ENCODE measurements at places on chromosomes 7 and 10.
A peak's percentile ranks its signal among the peaks of the same experiment; 100 is the strongest.

- DNase-seq = peak; percentile 23
Observed at GRCh38 chr10:104300736-104301292, 31.8 kb downstream of the GSTO2 start.

GRCh38 chr7:95718577-95719410 lies 53.6 kb upstream of the DYNC1I1 start:
- no peak for DNase-seq

DNA sequence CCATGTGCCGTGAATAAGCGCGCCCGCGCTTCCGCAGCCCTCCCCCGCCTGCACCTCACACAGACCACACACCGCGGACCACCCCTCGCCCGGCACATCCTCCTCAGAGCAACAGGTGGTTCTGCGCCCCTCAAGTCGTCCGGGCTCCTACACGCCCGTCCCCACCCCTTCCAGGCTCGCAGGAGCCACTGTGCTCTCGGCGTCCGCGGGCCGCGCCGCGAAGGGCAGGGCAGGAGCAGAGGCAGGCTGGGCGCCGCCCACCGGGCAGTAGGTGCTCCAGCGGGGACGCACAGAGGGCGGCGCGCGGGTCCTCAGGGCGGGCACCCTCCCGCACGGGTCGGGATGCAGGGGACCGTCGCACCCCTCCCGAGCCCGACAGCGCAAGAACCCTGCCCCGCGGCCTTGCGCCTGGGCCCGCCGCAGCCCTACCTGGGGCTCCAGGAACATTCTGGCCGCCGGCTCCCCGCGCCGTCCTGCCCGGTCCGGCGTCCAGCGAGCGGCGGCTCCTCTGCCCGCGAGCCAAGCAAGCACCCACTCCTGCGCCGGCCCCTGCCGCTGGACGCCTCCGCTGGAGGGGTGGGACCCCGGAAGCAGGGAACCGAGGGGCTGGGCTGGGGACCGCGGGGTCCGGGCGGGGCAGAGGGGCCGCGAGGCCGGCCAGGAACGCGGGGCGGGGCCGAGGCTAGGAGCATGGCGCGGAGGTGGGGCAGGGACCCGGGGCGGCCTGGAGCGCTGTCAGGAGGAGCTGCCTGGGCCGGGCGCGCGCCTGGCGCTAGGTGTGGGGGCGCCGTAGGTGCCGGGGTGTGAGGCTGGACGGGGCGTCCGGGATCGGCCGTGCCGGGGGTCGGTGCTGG lies 37.4 kb downstream of the RASGEF1A start:
- DNase-seq = no peak

- no peak for DNase-seq
Observed at GRCh38 chr10:60082341-60082740, 176.0 kb upstream of the CCDC6 start.

GRCh38 chr7:29563590-29564495 lies at the start of gene PRR15:
Gene PRR15 (plus strand): TSS chr7:29563835. CDS start chr7:29566330, 2,495 bp downstream.
- DNase-seq = no peak

- no peak for DNase-seq
Observed at GRCh38 chr7:29341156-29341555, 146.6 kb downstream of the CHN2 start.

DNA sequence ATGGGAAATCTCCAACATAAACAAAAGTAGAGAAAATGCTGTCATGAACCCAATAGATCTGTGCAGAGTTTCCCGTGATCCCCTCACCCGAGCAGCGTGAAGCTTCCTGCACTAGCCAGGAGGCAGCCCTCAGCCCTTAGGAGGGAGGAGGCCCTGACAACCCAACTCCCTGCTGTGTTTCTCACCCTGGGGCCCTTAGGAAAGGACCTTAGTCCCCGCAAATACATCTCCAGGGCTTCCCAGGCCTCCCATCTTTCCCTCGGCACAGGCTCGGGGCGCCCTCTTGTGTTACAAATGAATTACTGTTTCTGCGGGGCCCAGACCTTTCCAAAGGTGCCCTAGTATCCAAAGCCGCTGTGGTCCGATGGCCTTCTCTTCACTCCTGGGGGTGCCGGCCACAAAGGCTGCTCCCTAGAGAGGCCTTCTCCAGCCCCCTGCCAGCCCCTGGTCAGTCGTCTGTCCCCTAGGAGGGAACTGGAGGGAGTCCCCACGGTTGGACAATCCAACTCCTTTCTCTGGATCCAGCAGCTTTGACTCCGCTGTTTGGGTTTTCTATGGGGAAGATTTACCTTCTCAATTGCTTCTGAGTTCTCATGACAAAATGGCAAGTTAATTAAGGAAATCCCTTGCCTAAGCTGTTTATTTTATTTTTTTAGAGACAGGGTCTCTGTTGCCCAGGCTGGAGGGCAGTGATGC lies 49.9 kb upstream of the SH2B2 start:
- peak; percentile 52 for DNase-seq

DNA sequence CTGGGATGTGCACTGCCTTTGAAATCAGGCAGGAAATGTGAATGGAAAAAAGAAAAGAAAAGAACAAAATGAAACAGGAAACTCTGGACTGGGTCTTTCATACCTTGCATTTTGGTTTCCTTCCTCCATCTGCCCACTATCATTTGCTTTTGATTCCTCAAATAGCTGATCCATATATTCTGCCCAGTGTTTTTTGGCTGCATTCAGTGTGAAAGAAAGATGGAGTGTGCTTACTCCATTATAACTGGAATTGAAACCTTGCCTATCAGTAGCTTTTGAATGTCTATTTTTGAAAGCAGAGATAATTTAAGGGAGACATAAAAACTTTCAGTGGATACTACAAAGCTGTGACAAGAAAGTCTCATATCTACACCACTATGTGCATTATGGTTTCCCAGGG lies 64.1 kb upstream of the ASAH2 start:
- DNase-seq = no peak

DNA sequence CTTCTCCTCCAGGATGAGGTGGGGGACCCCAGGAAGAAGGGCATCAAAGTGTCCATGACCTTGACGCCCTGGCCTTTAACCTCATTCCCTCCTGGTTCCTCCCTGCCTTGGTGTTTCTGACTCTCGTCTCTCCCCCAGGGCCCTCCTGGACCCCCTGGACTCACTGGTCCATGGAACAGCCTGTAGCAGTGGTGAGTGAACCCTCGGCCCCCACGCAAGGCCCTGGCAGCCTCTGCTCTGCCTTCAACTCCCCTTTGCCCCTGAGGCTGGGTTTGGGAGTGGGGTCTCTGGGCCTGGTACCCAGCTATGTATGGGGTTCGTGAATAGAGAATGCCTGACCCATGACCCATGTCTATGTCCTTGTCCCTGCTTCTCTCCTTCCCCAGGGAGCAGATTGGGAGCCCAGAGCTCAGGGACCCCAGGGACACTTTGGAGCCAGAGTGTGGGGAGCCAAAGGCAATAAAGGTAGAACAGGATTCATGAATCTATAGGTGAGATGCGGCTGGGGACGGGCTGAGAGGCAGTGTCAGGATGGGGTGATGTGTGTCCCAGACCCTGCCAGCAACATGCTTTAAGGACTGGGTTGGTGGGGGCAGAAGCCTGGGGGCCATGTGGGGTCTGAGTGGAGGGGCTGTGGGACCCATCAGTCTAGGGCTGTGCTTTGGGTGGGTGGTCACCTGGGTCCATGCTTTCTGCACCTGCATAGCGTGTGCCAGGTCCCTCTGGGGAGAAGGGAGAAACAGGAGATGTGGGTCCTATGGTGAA lies 18.4 kb upstream of the VOPP1 start:
- no peak for DNase-seq

- DNase-seq = no peak
Observed at GRCh38 chr7:126783613-126784012, 469.1 kb downstream of the GRM8 start.

DNA sequence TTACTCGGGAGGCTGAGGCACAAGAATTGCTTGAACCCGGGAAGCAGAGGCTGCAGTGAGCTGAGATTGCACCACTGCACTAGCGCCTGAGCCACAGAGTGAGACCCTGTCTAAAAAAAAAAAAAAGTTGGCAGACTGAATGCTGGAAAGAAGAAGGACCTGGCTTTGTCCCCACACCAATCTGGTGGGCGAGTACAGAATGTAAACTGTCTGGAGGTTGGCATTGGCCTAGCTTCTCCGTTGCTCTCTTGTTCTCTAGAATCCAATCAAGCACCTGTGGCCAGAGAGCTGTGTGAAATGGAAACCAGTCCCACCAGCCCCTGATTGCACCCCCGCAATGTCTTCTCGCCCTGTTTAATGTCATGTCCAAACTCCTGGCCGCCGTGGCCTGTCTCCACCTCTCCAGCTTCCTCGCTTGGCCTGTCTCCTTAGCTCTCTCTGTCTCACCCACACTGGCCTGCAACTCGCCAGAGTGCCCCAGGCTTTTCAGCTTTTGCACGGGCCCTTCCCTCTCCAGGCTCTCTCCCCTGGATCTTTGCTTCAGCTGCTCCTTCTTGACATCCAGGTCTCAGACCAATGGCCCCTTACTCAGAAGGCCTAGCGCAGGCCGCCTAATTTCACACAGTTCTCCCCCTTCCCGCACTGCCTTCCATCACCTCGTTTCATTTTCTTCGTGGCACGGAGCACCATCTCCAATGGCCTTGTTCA lies 670 bp upstream of the AGK start:
- no peak for DNase-seq

DNA sequence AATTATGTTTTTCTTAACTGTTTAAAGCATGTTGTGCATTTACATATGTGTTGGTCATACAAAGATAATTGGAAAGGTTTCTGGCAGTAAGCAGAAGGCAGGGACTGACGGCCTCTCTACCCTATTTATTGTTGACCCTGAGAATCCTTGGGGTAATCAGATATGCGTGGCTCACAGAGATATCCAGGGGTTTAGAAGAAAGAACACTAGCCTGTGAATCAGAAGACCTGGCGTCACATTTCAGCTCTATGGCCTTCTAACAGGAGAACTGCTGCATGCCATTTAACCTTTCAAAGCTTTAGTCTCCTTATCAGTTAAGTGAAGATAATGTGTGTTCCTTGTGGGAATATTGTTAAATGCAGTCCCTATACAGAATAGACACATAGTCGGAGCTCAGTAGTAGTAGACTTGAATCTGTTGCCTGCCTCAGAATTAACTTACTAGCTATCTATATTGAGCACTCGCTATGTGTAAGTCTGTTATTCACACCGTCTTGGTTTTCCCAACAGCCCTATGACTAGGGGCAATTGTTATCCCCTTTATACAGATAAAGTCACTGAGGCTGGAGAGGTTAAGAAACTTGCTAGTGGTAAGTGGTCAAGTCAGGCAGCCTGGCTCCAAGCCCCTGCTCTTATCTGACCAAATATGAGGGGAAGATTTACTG lies 129.6 kb upstream of the ANKRD1 start:
- DNase-seq = no peak

DNA sequence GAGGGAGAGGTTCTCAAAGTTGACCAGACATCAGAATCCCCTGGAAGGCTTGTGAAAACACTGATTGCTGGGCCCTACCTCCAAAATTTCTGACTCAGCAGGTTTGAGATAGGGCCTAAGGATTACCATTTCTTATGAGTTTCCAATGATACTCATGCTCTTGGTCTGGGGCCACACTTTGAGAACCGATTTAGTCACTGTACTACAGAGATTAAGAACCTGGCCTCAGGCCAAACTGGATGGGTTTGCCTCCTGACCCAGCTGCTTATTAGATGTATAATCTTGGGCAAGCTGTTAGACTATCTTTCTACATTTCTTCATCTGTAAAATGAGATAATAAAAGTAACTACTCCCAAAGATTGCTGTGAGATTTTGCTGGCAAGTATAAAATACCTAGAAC lies 77.1 kb upstream of the SCIN start:
- no peak for DNase-seq

GRCh38 chr10:387593-387891 lies 252.3 kb downstream of the ZMYND11 start:
- no peak for DNase-seq

GRCh38 chr7:152341039-152341913 lies 94.5 kb downstream of the KMT2C start:
- DNase-seq = no peak

GRCh38 chr10:58943256-58943890 lies 233.1 kb upstream of the PHYHIPL start:
- DNase-seq = no peak

DNA sequence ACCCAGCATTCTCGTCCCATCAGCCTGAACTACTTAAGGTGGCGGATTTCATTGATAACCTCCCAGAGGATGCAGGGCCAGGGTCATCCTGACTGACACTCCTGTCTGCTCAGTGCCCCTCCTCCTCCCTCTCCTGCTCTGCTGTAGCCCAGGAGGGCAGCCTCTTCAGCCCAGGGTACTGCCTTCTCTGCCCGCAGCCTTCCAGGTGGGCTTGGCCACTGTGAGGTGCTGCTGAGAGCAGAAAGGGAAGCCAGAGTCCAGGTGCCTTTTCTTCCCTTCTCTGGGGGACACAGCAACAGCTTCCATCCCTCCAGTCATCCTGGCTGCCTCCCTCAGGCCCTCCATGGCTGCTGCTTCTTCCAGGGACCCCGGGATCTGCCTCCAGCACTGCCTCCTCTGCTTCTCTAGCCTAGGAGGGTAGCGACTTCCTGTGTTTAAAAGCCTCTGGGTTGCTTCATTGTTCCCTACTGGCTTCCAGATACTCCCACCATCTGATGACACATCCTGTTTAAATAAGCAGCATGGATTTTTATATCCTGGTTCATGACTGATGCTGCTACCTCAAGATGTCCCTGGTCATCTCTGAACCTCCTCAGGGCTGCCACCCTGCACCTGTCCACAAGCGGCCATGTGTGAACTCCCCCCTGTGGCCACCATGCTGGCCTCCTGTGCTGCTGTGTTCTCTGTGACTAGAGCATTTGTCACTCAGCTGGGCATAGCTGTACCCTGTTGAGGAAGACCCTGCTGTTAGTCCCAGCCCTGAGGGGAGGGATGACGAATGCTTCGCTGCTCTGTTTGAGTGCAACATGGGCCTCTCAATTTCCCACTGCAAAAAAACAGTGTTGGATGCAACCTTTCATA lies 55.8 kb downstream of the AKR1C4 start:
- no peak for DNase-seq

- no peak for DNase-seq
Observed at GRCh38 chr7:76423666-76424412, 911 bp upstream of the ZP3 start.

DNA sequence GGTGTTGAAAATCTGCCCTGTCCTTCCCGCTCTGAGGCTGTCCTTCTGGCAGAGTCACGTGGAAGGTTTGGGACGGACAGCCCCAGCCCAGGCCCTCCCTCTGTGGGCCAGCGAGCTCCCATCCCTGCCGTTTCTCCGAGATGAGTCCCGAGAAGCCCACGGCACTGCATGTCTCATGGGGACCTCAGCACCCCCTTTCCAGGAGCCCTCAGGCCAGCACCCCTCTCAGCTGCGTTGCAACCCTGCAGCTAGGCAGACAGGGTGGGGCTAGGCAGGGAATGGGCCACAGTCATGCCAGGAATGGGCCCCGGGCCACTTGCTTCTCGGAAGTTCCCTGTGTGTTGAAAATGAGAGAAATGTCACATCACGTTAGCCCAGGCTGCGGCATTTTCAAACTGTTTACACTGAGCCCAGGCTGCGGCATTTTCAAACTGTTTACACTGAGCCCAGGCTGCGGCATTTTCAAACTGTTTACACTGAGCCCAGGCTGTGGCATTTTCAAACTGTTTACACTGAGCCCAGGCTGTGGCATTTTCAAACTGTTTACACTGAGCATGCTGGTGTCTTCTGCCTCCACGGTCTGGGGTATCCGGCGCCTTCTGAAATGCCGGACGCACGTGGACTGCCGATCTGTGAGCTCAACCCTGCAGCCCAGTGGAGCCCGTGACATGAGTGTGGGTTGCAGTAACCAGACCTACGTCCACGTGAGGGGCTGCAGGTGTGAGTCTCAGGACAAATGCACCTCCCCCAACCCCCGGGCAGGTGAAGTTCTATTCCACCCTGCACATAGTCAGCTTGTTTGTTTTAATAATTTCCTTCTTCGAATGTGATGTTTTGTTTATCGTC lies 42.6 kb downstream of the FAM20C start:
- DNase-seq = no peak

Data from activated CD4-positive, alpha-beta T cell treated with anti-CD3 and anti-CD28 coated beads, Interleukin-2, Interleukin-4, amounts not matched to agents 100 ng/mL and 50 ng/mL, durations not matched to agents 16 hours and 8 hours (primary cell).